Inflammatory macrophage (primary cell): ENCODE measurements at places on chromosomes 2 and 18.

GRCh38 chr2:75416420-75417342 lies 144.1 kb downstream of the EVA1A start:
- no peak for DNase-seq

DNA sequence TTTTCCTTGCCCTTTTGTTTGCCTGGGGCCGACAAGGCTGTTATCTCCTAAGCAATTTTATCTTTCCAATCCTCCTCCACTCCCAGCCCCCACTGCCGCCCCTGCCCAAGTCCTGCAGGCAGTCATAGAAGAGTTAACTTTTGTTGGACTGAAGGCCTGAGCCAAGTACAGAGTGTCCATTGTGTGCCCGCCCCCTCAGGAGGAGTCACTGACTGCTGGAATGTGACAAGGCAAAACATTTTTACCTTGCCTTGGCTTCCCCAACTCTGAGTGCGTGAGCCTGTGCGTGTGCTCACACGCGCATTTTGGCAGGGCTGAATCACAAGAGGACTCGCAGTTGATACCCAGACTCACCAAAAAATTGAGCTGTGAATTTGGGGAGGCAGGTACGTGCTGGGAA lies 16.2 kb downstream of the SETBP1 start:
- no peak for DNase-seq

DNA sequence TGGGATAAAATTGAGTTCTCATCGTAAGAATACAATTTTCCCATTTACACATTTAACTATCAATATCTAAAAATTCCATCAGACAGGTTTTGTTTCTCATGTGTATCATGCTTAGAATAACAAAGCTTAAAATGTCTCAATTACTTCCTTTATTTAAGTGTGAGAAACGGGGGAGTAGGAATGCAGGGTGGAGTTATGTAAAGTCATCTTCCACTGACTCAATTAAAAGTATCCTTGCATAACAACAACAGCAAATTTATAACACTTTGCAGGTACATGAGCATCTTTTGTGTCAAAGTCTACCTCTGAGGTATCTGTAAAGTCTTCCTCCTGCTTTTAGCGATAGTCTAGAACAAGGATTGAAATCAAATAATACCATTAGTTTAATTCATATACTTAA lies 327.1 kb downstream of the EPHA4 start:
- DNase-seq, result no peak

DNA sequence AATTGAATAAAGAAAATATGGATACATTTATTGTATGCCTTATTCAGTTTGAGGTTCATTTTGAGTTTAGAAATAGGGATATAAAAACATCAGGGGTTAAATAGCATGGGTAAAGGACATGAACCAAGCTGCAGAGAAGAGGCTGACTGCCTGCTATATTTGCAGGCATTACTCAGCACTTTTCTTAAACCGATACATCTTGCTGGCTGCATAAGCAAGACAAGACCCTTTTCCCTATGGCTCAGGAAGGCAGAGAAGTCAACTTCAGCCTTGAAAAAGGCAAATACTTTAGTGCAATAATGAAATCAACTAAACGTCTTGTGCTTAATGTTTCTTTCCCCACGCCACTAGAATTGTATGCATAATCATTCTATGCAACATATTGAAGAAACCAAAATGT lies 36.4 kb downstream of the SCN1A start:
- DNase-seq, result peak; percentile 12
